Fibroblast of lung (primary cell): ENCODE measurements at places on chromosomes 16 and 17. TPM values are rescaled to one million over a fixed set of nuclear protein-coding genes. Genes with fewer than 3 reads are reported as not detected.

The KRT39 gene
- total RNA-seq = 0.26 and 0.33 TPM in 2 replicates

The NMT1 gene
- 73.2 and 124 TPM in 2 replicates for total RNA-seq

The JPH3 gene
- total RNA-seq = not detected in 2 replicates

The SLC16A5 gene
- total RNA-seq = 3.6 and 8.4 TPM in 2 replicates

The CMTM1 gene
- 1.5 and 2.3 TPM in 2 replicates for total RNA-seq

The HOXB7 gene
- total RNA-seq = 6.4 and 7.4 TPM in 2 replicates

The CYBA gene
- 124 and 130 TPM in 2 replicates for total RNA-seq

The NPIPB13 gene
- 1.3 and 3.0 TPM in 2 replicates for total RNA-seq

The APOBR gene
- under 0.01 TPM in 1 of 2 replicates, not detected in the other for total RNA-seq

The ZFP3 gene
- total RNA-seq = 2.1 and 3.1 TPM in 2 replicates

The SPPL2C gene
- not detected in 2 replicates for total RNA-seq

The SLC52A1 gene
- 0.26 and 0.66 TPM in 2 replicates for total RNA-seq

The MAP2K4 gene
- total RNA-seq = 23.6 and 25.4 TPM in 2 replicates

The PARD6A gene
- 4.1 and 4.8 TPM in 2 replicates for total RNA-seq

The KRT12 gene
- not detected in 2 replicates for total RNA-seq
